ENCODE measurements at places on chromosomes 13 and 19.
A peak's percentile ranks its signal among the peaks of the same experiment; 100 is the strongest.

DNA sequence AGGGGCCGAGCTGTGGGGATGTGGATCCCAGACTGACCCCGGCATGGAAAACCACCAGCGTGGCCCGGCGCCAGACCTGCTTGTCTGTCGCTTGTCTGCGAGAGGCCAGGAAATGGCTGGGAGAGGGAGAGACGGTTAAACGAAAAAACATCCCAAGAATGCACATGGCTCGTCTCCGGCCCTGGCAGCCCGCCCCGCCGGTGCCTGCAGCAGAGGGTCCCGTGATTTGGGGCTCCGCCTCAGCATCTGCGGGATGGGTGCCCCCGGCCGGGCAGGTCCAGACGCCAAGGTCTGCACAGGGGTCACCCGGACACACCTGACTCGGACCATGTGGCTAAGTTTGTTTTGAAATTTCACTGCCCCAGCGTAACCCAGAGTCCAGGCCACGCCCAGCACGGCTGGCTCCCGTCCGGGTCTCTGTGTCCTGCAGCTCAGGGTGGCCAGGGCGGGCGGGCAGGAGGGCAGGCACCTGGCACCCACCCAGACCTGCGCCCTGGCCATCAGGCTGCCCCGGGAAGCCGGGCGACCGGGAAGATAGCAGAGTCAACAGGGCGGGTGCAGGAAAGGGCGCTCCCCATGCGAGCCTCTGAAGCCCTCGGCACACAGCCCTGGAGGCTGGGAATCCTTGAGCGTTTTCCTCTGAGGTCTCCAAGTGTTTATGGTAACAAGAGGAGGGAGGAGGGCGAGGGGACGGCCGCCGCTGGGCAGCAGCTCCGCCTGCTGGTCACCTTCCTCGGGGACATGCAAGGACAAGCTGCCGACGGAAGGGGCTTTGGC, 103.2 kb downstream of the GADD45B start:
- peak; percentile 33 for DNase-seq

GRCh38 chr13:108917581-108917980, 288.2 kb downstream of the MYO16 start:
- peak; percentile 38 for DNase-seq

DNA sequence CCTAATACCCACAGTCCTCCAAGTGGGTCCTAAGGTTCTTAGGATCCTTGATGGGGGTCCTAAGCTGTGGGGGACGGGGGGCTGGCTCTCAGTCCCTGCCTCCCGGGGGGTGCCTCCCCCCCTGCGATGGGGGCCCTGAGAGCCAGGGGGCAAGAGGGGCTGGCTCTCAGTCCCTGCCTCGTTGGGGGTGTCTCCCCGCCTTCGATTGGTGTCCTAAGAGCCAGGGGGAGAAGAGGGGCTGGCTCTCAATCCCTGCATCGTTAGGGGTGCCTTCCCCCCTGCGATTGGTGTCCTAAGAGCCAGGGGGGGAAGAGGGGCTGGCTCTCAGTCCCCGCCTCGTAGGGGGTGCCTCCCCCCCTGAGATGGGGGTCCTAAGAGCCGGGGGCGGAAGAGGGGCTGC, 37.0 kb downstream of the SLC25A30 start:
- no peak for DNase-seq

DNA sequence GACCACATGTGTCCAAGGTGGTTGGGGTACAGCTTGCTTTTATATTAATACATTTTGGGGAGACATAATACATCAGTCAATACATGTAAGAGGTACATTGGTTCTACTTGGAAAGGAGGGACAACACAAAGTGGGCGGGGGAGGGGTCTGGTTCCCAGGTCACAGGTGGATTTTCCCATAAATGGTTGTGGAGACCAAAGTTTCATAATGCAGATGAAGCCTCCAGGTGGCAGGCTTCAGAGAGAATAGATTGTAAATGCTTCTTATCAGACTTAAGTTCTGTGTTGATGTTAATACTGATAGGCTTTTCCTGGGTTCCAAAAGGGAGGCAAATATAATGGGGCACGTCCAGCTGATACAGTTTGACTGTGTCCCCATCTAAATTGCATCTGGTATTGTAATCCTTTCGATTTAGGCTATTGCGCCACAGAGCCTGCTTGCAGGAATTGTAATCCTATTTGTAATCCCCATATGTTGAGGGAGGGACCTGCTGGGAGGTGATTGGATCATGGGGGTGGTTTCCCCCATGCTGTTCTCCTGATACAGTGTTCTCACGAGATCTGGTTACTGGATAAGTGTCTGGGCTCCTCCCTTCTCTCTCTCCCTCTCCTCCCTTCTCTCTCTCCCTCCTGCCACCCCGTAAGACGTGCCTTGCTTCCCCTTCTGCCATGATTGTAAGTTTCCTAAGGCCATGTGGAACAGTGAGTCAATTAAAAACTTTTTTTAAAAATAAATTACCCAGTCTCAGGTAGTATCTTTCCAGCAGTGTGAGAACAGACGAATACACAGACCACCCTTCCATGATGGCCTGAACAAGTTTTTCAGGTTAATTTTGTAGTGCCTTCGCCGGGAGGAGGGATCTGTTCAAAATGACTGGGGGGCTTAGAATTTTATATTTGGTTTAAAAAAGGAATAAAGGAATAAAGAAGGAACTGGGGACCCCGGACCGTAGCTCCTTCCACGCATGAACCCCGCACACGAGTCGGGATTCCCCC, 44.9 kb downstream of the ZNF823 start:
- no peak for DNase-seq

- no peak for DNase-seq
These were observed 94.3 kb downstream of the ERCC5 start for GRCh38 chr13:102940143-102940542.

- DNase-seq: no peak
These were observed 57.2 kb downstream of the SOX1 start for GRCh38 chr13:112124141-112124540.

DNA sequence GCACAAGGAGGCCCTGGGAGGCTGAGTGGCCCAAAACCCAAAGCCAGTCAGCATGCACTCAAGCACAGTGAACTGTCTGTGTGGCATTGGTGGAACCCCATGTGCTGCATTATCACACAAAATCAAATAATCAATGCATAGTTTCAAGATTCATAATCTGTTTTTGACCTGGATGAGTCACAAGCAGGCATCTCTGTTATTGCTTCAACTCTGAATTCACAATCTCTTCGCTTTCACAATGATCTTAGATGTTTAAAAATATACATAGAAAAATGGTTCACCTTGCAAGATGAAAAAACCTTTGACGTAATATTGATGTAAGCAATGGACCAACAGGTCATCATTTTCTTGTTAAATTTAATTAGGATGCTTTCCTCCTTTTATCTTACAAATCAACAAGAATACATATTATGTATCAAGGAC, 455.4 kb downstream of the IRS2 start:
- DNase-seq: no peak

Measured in NCI-H1417 treated with DMSO at 0.1 percent for 48 hours (cell line).